Stimulated activated CD4-positive, alpha-beta T cell treated with anti-CD3 and anti-CD28 coated beads, Interleukin-1b, Interleukin-23, amount 100 ng/mL, for 24 hours (primary cell): ENCODE measurements at places on chromosomes 2 and 18.

- no peak for DNase-seq
These were observed 140.2 kb downstream of the BCL11A start for GRCh38 chr2:60413069-60413813.

GRCh38 chr18:35511428-35511827, 13.7 kb upstream of the INO80C start:
- DNase-seq = no peak

DNA sequence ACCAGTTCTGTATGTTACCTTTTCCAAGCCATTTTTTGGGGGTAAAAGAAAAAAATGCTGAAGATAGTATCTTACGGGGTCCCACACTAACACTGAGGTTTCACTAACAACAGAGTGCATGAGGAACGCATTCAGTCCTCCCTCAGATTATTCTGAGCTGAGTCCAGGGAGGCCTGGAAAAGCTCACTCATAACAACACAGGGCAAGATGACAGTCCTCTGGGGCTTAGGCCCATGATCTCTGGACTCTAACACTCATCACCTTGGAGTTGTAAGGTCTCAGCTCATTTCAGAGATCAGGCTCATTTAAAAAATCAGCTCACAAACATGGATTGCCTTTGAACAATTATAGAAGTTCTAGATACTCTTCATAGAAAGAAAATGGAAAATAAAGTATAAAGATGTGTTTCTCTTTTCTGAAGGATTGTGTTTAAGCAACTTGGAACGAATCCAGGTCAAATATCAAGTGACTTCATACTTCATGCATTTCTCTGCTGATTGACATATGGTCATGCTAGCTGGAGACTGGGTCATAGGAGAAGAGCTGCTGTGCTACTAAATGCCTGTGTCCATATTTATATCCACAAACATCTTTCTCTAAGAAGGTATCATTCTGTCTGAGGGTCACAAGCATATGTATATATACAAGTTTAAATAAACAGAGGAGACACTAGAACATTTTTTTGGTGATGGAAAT, 265.8 kb downstream of the ALK start:
- no peak for DNase-seq

DNA sequence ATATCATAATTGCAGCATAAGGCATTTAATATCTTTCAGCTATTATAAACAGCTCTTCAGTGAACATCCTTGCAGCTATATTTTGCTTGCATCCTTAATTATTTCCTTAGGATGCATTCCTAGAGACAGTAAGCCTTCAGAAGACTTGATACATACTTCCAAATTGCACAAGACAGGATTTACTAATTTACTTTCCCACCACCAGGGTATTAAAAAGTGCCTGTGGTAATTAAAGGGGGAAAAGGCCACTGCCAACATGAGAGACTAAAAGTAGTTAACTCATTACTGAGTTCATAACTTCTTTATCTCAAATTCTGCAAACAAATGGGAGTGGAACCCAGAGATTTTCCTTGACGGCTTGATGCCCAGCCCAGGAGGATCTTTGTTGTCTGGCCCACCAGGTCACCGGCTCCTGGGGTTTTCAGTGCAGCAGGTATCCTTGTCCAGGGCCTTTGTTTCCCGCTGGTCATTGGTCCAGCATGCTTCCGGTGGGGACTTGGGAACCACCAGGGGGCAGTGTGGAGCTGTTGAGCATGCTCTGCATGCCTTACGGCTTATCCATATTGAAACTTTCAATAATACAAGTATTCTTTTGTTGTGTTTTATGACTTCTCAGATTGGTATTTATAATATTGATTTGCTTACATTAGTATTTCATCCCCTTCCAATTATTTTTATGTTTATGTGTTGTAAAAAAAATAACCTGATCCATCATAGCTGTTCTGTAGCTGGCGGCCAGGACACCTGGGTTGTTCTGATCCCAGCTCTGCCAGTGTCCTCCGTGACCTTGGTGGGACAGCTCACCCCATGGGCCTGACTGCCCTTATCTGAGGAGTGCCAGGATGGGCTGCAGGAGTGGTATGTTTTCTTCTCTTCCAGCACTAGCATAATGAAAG, 61.4 kb downstream of the TGOLN2 start:
- peak; percentile 62 for DNase-seq

GRCh38 chr2:98027538-98027937, 31.8 kb upstream of the TMEM131 start:
- no peak for DNase-seq

GRCh38 chr2:229001196-229001595, 269.9 kb downstream of the PID1 start:
- no peak for DNase-seq

GRCh38 chr2:240581811-240582210, 4.7 kb upstream of the CAPN10 start:
- DNase-seq = no peak
